Stimulated activated CD4-positive, alpha-beta T cell treated with anti-CD3 and anti-CD28 coated beads, Interleukin-1b, Interleukin-23, amount 100 ng/mL, for 24 hours (primary cell): ENCODE measurements at places on chromosomes 4 and X.

DNA sequence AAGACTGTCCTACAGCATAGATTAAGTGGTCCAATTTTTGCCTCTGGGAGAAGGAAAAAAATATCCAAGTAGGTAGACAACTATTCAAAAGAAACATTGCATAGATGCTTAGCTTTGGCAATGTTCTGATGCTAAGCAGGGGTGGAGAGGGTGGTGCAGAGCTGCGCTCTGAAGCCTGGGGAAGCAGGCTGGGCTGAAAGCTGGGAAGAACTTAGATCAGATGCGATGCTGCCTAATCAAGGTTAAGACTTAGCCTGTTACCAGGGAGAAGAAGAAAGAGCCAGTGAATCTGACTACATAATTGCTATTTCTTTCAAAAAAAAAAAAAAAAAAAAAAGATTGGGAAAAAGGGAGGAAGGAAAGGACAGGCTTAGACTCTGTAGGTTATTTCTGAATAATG, 89.0 kb upstream of the SCOC start:
- DNase-seq, result no peak

GRCh38 chr4:155032521-155033229, 175.8 kb upstream of the NPY2R start:
- no peak for DNase-seq

DNA sequence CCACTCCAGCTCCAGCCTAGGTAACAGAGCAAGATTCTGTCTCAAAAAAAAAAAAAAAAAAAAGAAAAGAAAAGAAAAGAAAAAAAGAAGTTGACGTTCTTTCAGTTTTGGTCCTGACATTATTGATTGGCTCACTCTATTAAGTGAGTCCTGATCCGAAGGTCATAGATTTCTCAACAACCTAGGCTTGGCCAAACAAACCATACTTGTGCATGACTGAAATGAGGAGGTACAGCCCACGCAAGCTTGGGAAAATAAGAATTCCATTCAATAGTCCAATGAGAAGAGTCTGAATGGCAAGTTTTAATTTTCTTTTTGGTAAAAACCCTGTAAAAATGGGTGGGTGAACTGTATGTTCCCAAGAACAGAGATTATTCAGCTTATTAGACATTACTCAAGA, 3.2 kb upstream of the ETNPPL start:
- DNase-seq, result no peak

DNA sequence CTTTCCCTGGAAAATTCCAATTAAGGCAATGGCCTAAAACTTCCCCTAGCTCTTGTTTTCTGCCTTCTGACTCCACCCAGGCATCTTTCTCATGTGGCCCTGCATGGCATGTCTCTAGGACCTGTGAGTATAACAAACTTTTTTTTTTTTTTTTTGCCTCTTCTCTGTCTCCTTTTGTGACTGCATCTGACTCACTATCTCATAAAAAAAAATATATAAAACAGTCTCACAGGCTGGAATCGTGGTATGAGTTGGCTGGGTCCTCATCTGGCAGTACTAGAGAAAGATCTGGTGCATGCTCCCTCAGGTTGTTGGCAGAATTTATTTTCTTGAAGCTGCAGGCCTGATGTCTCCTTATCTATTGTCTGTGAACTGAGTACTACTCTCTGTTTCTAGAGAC, 313.9 kb downstream of the TECRL start:
- no peak for DNase-seq

GRCh38 chr4:123233136-123233768, 163.3 kb upstream of the SPRY1 start:
- DNase-seq, result no peak

- DNase-seq, result no peak
Measured at GRCh38 chr4:98601708-98602107, 56.7 kb downstream of the TSPAN5 start.

DNA sequence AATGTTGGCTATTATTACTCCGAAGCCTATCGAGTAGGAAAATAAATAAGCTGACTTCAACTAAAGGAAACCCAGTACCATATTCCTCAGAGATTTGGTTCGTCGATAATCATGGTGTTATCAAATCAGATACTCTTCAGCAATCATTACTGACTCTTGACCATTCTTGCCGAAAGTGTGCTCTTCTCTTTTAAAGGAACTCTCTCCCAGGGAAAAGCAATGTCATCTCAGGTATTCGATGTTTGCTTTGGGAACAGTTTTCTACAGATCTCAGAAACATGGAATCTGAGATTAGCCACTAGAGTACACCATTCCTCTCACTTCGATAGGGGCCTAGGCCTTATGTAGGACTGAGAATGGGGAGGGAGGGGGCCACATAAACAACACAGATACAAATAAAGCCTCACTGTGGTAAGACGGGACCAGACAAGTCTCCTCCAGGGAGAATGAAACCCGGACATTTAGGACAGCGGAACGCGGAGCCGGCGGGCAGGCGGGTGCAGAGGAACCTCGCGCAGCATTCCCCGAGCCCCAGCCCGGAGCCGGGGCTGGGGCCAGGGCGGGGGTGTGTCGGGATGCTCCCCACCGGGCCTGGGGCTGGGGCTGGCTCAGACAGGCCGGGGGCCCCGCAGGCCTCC, 581 bp downstream of the DNAJB14 start:
- no peak for DNase-seq

GRCh38 chr4:77174426-77174825, 17.4 kb downstream of the CCNG2 start:
- DNase-seq, result no peak

DNA sequence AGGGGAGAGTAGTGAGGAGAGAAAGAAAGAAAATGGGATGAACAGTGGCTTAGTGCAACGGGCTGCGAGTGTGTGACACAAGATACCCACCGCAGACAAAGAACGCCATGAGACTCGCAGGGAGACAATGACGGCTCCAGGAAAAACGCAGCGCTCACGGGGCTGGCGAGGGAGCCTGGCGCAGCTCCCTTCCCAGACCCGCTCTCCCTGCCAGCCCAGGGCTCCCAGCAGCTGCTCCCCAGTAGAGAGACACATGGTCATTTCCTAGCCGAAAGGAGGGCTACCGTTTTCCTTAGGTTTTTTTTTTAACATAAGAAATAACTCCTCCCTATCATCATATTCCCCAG, 149.5 kb downstream of the MAML3 start:
- DNase-seq, result no peak
